ENCODE measurements at places on chromosomes 2 and 18. TPM values are rescaled to one million over a fixed set of nuclear protein-coding genes. Genes with fewer than 3 reads are reported as not detected.
A peak's percentile ranks its signal among the peaks of the same experiment; 100 is the strongest.

Gene CTAGE1
- not detected for total RNA-seq

Gene IL37
- total RNA-seq = not detected

Gene ALPP
- not detected for total RNA-seq

Gene DCDC2C
- total RNA-seq = not detected

Gene CPO
- total RNA-seq = not detected

Gene FAP
- total RNA-seq = not detected

Gene MLPH
- not detected for total RNA-seq

Gene CCDC85A
- not detected for total RNA-seq

- H3K4me3 ChIP-seq = no peak overlapping the region
- no peaks in the 10 kb centered on the region for H3K4me1 ChIP-seq
- no peaks in the 10 kb centered on the region for H3K36me3 ChIP-seq
- H3K27ac ChIP-seq = no peak overlapping the region
- DNase-seq = no peak
- H3K27me3 ChIP-seq = peaks cover 7% of the 10 kb centered on the region
These were observed 219.3 kb upstream of the TNP1 start for GRCh38 chr2:217079165-217079564.

- no peaks in the 10 kb centered on the region for H3K36me3 ChIP-seq
- no peak overlapping the region for H3K4me3 ChIP-seq
- no peak for DNase-seq
- H3K27ac ChIP-seq = no peak overlapping the region
These were observed 171.8 kb upstream of the PIK3C3 start for GRCh38 chr18:41783065-41783818.

DNA sequence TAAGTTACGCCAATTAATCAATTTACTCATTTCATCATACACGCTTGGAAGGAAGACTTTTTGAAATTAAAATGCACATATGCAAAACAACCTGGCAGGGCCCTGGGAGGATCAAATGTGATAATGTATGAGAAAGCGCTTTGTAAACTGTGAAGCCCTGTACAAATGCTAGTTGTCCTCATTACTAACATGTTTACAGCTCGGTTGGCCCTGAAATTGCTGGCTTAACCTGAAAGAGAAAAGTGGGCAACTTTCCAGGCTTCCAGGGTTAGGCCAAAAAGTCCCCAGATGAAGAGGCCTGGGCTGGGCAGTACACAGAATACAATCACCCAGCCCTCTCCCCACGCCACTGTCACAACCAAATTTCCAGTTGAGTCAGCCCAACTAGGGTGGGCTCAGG is 60.2 kb downstream of the DNMT3A start:
- H3K4me1 ChIP-seq = peaks cover 55% of the 10 kb centered on the region
- peaks cover 14% of the 10 kb centered on the region for H3K36me3 ChIP-seq
- H3K27me3 ChIP-seq = no peaks in the 10 kb centered on the region
- H3K4me3 ChIP-seq = no peak overlapping the region

GRCh38 chr2:238136820-238137537 is 1.5 kb upstream of the KLHL30 start:
- no peak overlapping the region for H3K27ac ChIP-seq
- no peak overlapping the region for H3K4me3 ChIP-seq
- H3K27me3 ChIP-seq = no peaks in the 10 kb centered on the region
- H3K36me3 ChIP-seq = no peaks in the 10 kb centered on the region
- no peak for DNase-seq

GRCh38 chr2:27263287-27264252 is 723 bp upstream of the SLC30A3 start:
- peak overlapping the region; percentile 61 for H3K4me3 ChIP-seq
- H3K36me3 ChIP-seq = no peaks in the 10 kb centered on the region
- peaks cover 42% of the 10 kb centered on the region for H3K27me3 ChIP-seq
- no peak for DNase-seq

GRCh38 chr2:7852546-7852945 is 829.3 kb upstream of the ID2 start:
- peaks cover 7% of the 10 kb centered on the region for H3K36me3 ChIP-seq
- H3K27ac ChIP-seq = no peak overlapping the region
- H3K4me3 ChIP-seq = no peak overlapping the region
- DNase-seq = no peak

DNA sequence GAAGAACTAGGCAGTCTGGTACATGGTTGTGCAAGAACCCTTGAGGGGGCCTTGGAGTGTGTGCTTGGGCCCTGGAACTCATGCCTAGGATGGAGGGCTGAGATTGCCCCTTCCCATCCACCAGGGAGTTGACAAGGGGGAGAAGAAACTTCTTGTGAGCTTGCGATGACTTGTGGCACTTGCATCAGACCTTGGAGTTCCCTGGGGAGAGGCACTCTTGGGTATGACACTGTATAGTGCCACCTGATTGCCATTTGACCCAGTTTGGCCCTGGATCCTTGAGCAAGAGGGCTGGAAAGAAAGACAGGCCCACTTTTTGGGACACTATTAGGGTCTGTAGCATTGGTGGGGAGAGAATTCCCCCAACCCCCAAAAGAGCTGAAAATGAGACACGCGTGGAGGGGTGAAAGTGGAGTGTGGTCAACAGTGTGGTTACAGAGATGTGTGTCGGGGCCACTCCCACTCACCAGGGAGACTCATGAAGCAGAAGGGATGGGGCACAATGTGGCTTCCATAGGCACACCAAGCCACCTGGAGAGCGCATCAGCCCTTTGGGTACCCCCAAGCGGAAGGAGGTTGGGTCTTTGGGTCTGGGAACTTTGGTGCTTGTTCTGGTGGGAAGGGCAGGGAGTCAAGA is 101.3 kb downstream of the MSH2 start:
- no peak overlapping the region for H3K27ac ChIP-seq
- peaks cover 33% of the 10 kb centered on the region for H3K4me1 ChIP-seq
- H3K4me3 ChIP-seq = no peak overlapping the region
- no peaks in the 10 kb centered on the region for H3K27me3 ChIP-seq
- no peak for DNase-seq

DNA sequence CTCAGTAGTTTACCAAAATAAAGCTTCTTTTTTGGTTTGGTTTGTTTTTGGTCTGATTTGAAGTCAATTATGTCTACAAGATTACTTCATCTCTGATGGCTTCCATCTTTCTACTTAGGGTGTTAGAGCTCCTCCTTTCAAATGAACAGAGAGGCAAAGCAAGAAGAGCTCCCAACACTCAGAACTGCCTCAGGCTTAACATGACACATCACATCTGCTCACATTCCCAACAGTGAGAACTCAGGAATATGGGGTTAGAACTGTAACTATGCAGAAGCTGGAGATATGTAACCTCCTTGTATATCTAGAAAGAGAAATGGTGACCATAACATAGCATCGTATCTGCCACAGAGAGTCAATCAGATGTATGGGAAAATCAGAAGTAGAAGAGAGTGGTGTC is 11.4 kb upstream of the LRATD1 start:
- no peaks in the 10 kb centered on the region for H3K27me3 ChIP-seq
- no peak overlapping the region for H3K4me3 ChIP-seq
- no peak for DNase-seq
- no peak overlapping the region for H3K27ac ChIP-seq
- no peaks in the 10 kb centered on the region for H3K36me3 ChIP-seq

DNA sequence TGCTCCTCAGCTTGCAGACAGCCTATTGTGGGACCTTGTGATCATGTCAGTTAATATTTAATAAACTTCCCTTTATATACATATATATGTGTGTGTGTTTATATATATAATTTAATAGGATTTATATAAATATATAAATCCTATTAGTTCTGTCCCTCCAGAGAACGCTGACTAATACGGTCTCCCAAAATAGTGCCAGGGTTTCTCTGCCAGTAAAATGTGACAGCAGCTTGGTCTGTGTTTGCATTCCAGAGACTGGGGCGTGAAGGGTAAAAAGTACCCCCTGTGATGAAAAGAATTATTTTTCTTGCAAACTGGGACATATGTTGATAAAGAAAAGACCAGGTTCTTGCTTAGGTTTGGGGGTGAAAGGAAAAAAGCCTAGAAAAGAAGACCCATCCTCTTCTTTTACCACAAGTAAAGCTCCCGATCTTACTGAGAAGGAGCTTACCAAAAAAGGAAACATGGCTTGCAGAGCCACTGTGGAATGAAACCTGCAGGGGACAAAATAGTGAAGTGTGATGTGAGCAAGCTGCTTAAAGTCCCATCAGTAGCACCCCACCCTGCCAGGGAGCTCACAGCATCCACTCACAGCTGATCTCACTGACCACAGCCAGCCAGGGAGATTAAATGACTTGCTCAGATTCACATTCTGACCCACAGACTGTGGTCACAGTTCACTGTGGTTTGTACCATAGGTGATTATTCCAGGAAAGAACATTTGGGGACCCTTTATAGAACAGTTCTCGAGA is 110.9 kb upstream of the RMP24 start:
- no peak overlapping the region for H3K27ac ChIP-seq
- H3K4me3 ChIP-seq = no peak overlapping the region

DNA sequence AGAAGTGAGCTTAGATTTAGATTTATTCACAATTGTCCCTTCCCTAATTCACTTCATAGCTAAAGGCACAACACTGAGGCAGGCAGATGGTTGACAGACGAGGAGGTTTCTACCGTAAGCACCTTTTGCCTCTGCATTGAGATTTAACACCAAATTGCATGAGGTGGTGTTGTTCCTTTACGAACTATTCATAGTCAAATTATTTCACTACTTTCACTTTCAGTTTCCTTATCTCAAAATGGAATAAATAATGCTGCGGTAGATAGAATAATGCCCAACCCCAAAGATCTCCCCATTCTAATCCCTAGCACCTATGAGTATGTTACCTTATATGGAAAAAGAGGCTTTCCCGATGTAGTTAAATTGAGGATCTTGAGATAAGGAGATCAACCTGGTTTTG is 58.9 kb upstream of the LINC00305 start:
- H3K4me3 ChIP-seq = peak overlapping the region; percentile 43
- DNase-seq = no peak
- no peaks in the 10 kb centered on the region for H3K36me3 ChIP-seq
- no peaks in the 10 kb centered on the region for H3K27me3 ChIP-seq

- H3K27me3 ChIP-seq = no peaks in the 10 kb centered on the region
- H3K4me1 ChIP-seq = peaks cover 19% of the 10 kb centered on the region
- no peak overlapping the region for H3K4me3 ChIP-seq
These were observed 84.7 kb downstream of the ZNF407 start for GRCh38 chr18:74682141-74682990.

DNA sequence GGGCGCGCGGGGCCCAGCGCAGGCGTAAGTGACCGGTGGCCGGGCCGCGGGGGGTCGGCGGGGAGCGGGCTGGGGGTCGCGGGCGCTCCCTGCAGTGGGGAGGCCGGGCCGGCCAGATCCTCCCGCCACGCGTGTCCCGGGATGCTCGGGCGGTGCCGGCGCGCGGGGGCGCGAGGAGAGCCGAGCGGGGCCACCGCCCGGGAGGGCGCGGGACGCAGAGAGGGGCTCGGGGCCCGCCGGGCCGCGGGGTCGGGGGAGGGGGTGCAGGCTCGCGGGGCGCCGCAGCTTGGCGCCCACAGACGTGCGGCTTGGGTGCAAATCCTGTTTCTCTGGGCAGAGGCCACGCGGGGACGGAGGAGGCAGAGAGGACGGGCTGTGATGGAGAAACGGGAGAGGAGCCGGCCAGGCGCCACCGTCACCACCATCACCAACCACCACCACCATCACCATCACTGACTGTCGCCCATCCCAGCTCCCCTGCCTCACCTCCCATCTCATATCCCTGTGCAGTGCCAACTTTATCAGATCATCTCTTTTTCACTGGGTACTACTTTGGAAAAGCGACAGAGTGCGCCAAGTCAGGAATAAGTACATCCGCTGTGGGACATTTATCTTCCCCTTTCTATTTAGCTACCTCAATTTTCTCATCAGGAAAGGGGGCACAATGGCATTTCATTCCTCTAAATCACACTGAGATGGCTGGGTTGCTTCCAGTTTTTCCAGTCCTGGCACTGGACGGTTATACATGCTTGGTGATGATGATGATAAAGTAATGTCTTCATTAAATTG is 97.2 kb upstream of the GPR45 start:
- H3K4me3 ChIP-seq = peak overlapping the region; percentile 76
- no peak overlapping the region for H3K27ac ChIP-seq
- peaks cover 4% of the 10 kb centered on the region for H3K36me3 ChIP-seq
- no peak for DNase-seq
- H3K27me3 ChIP-seq = peaks cover 61% of the 10 kb centered on the region
- H3K4me1 ChIP-seq = peaks cover 11% of the 10 kb centered on the region

DNA sequence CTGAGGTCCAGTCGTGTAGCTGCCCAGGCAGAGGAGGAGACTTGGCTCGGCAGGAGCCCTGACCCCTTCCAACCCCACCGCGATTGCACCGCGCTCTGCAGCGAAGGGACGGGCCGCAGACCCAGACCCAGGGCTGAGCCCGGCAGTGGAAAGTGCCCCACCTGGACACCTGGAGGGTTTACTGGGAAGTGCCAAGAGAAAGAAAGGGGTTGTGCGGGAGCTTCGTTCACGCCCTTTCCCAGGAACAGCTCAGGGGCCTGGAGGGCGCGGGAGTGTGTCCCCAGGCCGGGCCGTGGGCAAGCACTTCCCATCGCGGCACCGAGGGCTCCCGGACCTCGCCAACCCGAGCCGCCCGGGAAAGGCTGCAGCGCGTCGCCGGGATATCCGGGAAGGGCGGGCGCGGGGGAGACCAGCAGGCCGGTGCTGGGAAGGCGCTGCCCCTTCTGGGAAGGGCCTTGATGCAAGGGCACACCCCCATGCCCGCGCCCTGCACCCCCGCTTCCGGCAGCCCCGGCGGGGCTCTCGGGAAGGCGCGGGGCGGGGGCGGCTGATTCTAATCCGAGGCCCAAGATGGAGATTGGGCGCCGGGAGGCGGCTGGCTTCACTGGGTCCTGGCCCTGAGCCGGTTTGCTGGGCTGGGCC is 36.1 kb upstream of the MRPL33 start:
- peaks cover 7% of the 10 kb centered on the region for H3K4me1 ChIP-seq
- H3K36me3 ChIP-seq = peaks cover 2% of the 10 kb centered on the region
- peak overlapping the region; percentile 37 for H3K4me3 ChIP-seq
- no peaks in the 10 kb centered on the region for H3K27me3 ChIP-seq
- peak; percentile 64 for DNase-seq
- no peak overlapping the region for H3K27ac ChIP-seq

GRCh38 chr2:148918554-148918953 is 43.5 kb downstream of the KIF5C start:
- no peak overlapping the region for H3K27ac ChIP-seq
- H3K4me3 ChIP-seq = no peak overlapping the region
- peaks cover 9% of the 10 kb centered on the region for H3K36me3 ChIP-seq
- no peak for DNase-seq
- no peaks in the 10 kb centered on the region for H3K27me3 ChIP-seq

DNA sequence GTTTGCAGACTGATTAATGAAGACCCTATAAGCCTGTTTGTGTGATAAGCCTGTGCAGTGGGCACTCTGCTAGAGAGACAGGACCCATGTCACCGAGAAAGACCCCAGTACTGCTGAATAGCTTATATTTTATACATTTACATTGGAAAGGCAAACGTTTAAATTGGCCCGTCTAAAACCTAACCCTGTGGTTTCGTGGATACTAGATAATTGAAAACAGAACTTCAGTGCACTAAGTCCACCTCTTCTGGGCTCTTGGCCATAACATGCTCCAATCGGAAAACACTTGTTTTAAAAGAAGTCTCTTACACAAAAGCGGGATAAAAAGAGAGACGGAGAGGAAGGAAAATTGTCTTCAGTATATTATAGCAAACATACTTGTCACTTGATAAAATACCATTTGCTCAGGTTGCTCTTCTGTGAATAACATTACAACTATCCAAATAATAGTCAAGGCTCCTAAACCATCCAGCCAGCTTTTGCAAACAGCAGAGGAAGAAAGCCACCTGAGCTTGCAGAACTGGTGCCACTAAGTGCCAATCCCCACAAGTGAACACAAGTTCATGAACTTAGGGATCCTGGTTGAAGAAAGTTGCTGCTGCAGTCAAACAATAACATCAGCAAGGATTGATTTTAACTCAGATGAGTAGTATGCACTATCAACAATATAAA is 218.4 kb upstream of the FN1 start:
- H3K4me1 ChIP-seq = no peaks in the 10 kb centered on the region
- DNase-seq = no peak
- no peak overlapping the region for H3K27ac ChIP-seq
- H3K4me3 ChIP-seq = no peak overlapping the region
